ENCODE measurements at places on chromosomes 16 and 17.

DNA sequence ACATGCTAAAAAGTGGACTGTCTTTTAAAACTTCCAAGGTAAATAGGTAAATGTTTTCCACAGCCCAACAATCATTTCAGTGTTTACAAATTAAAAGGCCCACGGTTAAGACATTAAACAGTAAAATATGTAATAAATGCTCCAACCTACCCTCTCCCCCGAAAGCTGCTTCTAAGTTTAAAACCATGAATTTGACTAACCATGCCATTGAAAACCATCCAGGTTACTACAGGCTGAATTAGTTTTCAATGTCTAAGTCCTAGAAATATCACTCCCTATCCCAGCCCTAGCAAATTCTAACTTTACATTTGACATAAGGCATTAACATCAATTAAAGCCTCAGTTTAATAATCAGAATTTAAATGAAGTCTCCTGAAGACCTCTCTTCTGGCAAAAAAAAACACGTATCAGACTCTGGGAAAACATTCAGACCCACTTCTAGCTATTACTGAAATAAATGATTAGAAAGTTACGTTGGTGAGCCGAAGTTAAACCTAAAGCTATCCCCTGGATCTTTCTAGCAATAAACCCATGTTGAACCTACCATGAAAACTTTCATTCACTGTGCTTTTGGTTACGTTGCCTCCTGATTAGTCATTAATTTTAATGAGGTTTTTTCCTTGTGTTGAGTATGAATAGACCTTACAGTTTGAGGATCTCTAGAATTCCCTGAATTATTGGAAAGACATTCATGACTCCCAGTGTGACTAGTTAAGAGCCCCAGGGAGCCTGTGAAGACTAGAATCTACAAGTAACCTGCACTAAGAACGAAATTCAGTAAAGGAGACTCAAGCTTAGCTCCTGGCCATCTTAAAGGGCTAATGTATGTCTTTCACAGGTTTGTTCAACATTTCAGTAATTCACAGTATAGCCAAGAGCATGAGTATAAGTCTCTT, 1.7 kb upstream of the POLG2 start:
- peak; percentile 27 for DNase-seq

DNA sequence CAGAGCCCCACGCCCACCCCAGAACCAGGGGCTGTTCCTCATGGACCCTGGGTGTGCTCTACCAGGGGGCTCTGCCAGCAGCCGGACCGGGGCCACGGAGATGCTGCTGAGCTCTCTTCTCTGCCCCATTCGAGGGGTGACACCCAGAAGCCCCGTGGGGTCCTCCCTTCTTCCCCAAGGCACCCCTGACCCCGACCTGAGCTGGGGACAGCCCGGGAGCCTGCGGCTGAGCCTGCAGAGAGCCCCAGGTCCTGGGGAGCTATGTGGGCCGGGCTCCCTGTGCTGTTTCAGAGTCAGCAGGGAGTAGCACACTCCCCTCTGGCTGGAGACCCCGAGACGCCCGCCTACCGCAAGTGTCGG, 1.2 kb upstream of the PRR35 start:
- no peak for DNase-seq

GRCh38 chr16:11212798-11213196, 43.2 kb downstream of the SOCS1 start:
- no peak for DNase-seq

- no peak for DNase-seq
Observed at GRCh38 chr16:83201748-83202147, 575.0 kb downstream of the CDH13 start.

GRCh38 chr16:78122774-78123315, 23.4 kb downstream of the WWOX start:
- DNase-seq: peak; percentile 62

DNA sequence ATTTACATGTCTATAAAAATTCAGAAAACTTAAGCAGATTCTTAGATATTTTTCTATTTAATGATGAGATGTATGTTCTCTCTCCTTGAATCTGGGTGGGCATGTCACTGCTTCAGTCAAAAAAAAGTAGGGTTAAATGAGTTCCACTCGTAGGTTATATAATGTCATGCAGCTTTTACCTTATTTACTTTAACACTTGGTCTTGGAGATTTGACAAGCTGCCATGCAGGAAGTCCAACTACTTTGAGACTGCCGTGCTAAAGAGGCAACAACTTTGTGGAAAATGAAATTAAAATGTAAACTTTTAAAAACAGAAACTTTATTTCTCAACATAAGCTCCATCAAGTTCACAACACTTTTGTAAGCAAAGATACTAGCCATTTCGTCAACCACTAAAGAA, 1336.0 kb upstream of the CDH8 start:
- no peak for DNase-seq

- DNase-seq: no peak
Observed at GRCh38 chr16:56198755-56199114, 7.4 kb downstream of the GNAO1 start.

DNA sequence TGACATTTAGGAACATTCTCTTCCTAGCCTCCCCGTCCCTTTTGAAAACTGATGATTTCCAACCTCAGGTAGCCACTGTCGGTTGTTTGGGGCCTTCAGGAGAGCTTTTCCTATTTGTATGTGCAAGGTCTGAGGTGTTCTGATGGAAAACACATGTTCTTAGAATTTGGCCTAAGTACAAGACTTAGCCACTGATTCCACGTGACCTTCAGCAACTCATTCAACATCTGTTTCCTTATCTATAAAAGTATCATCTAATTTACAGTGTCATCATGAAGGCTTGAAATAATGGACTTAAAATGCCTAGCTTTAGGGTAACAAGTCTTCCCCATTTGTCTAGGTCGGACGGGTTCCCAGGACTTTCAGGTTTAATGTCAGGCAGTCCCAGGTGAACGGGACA, 259.3 kb downstream of the SOX9 start:
- DNase-seq: no peak

GRCh38 chr17:42000413-42001133, 16.7 kb downstream of the DNAJC7 start:
- DNase-seq: no peak
